ENCODE measurements at places on chromosomes 1 and 21. TPM values are rescaled to one million over a fixed set of nuclear protein-coding genes. Genes with fewer than 3 reads are reported as not detected.

The RBM11 gene
- total RNA-seq, result not detected

The IGSF9 gene
- total RNA-seq, result 0.25 TPM

DNA sequence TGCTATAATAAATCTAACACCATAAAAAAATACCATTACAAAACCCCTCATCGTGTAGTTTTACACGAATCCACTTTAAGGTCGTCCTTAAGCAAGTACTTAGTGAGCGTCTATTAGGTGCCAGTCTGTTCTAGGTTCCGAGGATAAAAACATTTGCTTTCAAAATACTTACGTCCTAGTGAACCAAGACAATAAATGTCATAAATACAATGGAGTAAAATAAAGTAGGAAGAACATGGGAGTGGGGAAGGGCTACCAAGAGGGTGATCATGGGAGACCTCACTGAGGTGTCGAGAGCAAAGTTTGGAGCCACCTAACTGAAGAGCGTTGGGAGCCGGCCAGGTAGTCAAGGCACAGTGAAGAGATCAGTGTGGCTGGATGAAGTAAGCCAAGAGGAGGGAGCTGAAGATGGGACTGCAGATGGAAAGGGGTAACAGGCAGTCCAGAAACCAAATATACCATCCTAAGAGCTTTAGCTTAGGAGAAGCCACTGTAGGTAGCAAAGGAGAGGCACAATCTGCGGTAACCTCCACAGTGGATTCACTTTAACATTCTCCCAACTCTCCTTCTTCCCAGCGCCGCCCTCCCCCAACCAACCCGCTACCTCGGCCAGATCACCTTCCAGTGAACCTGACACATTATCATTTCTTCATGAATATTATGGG is 684 bp downstream of the LTN1 start:
- peak; percentile 33 for DNase-seq

- DNase-seq, result peak; percentile 89
These were observed 188.9 kb upstream of the PLXNA2 start for GRCh38 chr1:208433086-208433485.
